ENCODE measurements at places on chromosomes 16 and 17.

- DNase-seq, result no peak
Observed at GRCh38 chr16:6531067-6531466, 801.6 kb upstream of the RBFOX1 start.

DNA sequence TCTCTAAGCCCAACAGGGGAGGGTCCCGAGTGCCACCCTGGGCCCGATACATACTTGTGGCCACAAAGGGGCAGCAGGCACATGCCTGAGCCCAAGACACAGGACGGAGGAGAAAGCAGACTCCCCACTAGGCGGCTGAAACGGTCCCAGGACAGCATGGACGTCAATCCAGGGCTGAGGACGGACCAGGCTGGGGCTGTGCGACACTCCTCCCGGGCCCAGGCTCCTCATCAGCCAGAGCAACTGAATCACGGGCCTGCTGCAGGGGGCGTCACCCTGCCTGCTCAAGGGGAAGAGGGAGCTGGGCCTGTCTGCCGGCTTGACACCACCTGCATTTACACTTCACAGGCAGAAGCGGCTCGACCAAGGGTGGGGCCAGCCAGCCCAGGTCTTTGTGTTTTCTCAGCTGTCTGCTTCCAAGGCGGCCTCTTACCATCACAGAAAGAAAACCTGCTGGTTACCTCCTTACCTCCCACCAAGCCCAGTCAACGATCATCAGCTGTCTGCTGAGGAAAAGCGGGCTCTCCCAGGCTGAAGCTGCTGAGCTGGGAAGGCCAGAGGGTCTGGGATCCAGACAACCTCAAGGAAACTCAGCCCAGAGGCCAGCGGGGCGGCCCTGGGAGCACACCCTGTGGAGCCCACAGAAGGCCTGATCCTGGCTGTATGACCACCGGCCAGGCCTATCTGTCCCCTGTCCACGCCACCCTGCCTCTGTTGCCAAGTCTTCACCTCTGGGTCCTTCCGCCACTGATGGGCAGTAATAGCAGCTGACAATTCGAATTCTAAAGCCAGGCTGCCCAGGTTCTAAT is 26.4 kb downstream of the KIFC3 start:
- DNase-seq, result no peak

GRCh38 chr17:36885771-36886377 is 51.4 kb upstream of the LHX1 start:
- no peak for DNase-seq

DNA sequence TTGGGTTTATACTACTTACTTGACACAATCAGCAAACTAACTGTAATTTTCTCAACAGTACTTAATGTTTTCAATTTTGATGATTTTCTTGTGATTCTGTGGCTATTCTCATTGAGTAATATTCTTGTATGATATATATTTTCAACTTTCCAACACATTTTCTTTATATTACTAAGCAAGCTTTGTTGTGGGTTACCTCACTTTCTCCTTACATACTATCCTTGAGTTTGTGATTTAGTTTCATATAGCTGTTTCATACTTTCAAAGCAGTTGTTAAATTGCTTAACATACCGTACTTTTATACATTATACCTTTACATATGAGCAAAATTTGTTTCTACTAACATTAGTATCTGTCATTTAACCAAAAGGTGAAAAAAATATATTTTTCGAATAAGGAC is 197.1 kb downstream of the BCAS3 start:
- DNase-seq, result no peak

- peak; percentile 85 for DNase-seq
Observed at GRCh38 chr16:17173281-17173680, 297.5 kb downstream of the XYLT1 start.

DNA sequence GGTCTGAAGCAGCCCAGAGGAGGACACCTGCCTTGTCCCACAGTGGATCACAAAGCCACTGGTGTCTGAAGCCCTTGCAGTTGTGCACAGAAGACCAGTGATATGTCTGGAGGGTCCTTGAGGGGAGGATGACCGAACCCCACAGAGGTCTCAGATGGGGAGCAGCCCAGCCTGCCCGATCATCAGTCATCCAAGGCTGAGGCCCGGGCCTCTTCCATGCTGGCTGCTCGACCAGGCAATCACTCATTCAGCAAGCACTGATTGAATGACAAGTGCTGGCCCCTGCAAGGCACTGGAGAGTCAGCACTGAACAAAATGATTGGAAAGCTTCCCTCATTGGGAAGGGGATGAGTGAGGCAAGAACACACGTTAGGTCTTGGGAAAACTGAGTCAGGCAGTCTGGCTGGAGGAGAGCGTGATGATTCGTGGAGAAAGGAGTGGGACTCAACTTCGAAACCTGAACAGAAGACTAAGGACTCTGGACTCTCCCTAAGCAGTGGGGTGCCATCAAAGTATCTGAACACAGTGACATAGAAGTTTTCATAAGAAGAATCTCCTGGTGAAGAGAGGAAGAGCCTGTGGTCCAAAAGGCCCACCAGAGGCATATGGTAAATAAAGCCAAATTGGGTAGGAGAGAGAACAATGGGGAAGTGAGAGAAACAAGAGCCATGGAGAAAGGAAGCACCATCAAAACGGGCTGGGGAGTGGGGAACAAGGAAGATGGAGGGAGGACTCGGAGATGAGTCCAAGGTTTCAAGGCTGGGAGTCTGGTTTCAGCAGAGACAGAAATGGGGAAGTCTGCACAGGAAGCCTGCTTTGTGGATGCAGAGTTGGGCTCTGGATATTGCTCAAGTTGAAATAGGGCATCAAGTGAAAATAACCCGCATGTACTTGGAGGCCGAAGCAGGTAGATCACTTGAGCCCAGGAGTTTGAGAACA is 10.2 kb downstream of the PIK3R5 start:
- no peak for DNase-seq

DNA sequence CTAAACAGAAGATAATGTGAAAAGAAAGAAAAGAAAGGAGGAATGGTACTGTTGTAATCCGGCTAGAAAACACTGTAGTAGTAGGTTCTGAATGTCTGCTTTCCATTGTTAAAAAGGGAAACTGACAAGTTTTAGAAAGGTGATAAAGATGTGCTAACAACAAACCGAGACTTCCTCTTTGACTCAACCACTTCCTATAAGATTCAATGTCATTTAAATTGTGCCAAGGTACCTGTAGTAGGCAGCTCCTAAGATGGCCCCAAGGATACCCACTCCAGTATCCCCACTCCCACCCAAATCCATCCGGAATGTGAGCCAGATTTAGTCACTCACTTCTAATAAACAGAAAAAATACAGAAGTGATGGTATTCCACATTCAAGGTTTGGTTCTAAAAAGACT is 31.2 kb downstream of the XYLT1 start:
- DNase-seq, result no peak

DNA sequence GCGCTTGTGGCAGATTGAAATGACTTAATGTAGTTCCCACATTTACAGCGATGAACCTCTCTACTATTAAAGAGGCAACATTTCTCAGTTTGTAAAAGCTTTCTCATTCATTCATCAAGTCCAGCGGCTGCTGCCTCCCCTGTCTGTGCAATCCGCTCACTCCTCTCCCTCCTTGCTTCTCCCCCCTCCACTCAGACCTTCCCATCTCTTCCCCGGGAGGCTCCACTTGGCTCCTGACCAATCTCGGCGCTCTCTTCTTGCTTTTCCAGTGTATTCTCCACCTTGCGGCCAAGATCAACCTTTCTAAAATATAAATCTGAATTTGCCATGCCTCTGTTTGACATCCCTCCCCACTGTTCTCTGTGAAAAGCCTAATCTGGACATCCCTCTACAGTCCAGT is 117.5 kb downstream of the ASIC2 start:
- DNase-seq, result no peak

- no peak for DNase-seq
Observed at GRCh38 chr16:2829501-2830354, at the start of gene ZG16B. Gene ZG16B (plus strand): TSS chr16:2830303. CDS start chr16:2830442, 139 bp downstream.

- DNase-seq, result no peak
Observed at GRCh38 chr16:3042376-3042775, 4.0 kb upstream of the MMP25 start.

DNA sequence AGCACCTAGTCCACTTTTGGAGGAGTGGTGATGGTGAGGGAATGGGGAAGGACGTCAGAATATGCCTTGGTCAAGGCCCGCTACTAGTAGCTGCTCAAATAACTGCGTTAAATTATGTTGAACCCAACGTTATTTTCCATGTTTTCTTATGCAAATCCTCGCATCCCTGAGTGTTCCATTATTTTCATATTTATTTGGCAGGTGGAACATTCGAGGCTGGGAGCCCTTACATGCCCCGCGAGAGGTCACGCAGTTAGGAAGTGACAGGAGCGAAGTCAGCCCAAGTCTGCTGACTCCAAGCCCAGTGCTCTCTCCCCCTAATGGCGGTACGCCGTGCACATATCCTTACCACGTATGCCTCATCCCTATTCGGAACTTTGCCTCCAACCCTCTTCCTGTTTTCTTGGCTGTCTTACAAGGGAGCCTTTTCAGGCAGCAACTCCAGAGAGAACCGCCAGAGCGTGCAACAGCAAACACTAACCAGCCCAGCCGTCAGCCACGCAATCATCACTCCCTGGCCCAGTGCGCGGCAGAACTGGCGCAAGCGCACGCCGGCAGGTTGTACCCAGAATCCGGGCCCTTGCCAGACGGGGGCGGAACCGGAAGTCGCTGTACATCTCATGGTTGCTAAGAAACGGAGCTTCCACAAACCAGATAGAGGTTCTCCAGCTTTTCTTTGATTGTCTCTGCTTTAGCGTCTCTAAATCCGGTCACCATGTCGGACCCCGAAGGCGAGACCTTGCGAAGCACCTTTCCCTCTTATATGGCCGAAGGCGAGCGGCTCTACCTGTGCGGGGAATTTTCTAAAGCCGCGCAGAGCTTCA is at the start of gene ODAD4:
TSS of gene ODAD4 (plus strand) at position 609 of the 824 bp plus-strand sequence. CDS start at position 716, 107 bp downstream.
- peak; percentile 98 for DNase-seq

GRCh38 chr16:57299719-57300386 is 15.4 kb upstream of the PLLP start:
- DNase-seq, result peak; percentile 97

GRCh38 chr17:79899584-79899983 is 60.3 kb upstream of the CBX4 start:
- no peak for DNase-seq

DNA sequence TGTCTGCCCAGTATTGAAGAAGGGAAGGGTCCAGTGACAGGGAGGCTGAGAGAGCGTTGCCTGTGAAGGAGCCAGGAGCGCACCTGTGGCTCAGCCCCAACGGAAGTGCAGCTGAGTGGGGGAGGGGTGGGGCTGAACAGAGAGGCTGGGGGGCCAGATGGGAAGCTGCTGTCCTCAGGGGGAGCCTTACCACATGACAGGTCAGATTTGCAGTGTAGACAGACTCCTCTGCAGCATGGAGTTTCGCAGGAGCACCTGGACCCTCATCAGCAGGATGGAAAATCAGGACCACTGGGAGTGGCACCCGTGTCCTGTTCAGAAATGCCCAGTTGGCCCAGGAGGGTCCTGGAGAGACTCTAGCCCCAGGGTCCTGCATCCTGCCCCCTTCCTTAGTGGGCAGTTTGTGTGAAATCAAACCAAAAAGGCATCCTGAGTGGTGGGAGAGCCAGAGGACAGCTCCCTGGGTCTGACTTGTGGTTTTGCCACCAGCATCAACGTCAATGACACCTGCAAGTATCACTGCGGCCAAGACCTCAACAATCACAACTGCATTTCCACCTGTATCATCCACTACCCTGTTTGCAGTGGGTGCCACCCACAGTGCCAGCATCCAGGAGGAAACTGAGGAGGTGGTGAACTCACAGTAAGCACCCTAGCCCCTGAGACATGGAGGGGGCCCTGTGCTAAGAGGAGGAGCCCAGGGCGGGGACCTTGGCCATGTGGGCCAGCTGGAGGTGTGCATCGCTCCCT is 7.8 kb downstream of the CD300A start:
- no peak for DNase-seq

- DNase-seq, result peak; percentile 14
Observed at GRCh38 chr17:35170968-35171771, 23.0 kb downstream of the SLC35G3 start.

- no peak for DNase-seq
Observed at GRCh38 chr16:55849536-55849935, 16.6 kb upstream of the CES1 start.

DNA sequence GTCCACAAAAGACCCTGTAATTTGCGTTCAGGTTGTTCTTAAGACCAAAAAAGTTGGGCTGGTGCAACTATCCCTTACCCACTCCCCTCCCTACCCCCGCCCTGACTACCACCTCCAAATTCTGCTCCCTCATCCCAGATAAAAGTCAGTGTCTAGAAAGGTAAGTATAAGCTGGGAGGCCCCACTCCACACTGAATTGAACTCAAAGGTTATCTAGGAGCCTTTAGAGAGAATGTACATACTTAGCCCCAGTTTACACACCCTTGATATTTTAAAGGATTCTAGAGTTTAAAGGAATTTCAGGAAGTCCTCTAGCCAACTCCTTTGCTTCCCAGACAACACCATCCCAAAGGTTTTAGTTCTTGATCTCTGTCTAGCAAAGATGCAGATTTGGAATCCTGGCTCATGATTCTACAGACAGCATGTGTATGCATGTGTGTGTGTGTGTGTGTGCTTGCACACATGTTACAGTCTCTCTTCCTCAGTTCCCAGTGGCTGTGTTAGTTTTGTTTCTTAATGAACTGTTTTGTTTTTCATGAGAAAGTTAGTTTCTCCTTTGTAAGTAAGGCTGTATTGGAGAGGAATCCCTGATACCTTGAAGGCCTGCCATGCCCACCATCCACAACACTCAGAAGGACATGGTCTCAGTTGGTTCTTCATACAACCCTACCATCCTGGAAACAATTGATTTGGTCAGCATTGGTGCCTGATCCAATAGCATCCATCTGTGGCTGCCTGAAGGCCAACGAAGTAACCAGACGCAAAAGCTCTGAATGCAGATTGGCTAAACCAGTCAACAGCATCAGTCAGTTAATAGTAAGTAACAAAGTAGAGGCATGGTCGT is 281.3 kb downstream of the SOX9 start:
- no peak for DNase-seq

GRCh38 chr16:48963306-48963705 is 318.3 kb downstream of the CBLN1 start:
- peak; percentile 64 for DNase-seq

DNA sequence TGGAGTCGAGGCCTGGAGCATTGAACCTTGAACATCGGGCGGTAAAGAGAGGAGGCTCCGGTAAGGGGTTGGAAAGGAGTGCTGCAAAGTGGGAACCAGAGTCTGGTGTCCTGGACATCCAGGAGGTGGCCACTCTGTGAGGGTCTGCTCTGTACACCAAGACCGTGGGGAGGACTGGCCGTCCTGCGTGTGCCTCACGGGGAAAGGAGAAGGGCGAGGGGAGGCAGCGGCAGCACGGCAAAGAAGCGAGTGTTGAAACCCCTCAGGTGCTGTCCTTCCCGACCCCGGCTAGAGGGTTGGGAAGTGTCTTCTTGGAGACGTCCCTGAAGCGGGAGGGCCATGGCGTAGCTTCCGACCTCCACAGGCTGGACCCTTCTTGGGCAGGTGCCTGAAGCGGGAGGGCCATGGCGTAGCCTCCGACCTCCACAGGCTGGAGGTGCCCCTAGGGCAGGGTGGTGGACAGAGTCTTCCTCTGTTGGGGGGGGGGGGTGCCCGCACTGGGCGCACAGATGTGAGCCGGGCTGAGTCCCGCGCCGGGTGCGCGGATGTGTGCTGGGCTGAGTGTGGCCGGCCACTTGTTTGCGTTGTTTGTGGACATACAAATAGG is 42.0 kb downstream of the FOXK2 start:
- no peak for DNase-seq

- peak; percentile 94 for DNase-seq
Observed at GRCh38 chr17:48505788-48506187, 25.0 kb downstream of the HOXB1 start.

GRCh38 chr17:10845388-10845751 is 7.5 kb upstream of the PIRT start:
- DNase-seq, result no peak

- peak; percentile 59 for DNase-seq
Observed at GRCh38 chr16:9055661-9056060, 35.8 kb upstream of the HAPSTR1 start.

GRCh38 chr17:45149669-45150664 is 1.7 kb downstream of the HEXIM1 start:
- DNase-seq, result peak; percentile 61
